NCI-H187 (cell line): ENCODE measurements at places on chromosomes 12 and 14.

DNA sequence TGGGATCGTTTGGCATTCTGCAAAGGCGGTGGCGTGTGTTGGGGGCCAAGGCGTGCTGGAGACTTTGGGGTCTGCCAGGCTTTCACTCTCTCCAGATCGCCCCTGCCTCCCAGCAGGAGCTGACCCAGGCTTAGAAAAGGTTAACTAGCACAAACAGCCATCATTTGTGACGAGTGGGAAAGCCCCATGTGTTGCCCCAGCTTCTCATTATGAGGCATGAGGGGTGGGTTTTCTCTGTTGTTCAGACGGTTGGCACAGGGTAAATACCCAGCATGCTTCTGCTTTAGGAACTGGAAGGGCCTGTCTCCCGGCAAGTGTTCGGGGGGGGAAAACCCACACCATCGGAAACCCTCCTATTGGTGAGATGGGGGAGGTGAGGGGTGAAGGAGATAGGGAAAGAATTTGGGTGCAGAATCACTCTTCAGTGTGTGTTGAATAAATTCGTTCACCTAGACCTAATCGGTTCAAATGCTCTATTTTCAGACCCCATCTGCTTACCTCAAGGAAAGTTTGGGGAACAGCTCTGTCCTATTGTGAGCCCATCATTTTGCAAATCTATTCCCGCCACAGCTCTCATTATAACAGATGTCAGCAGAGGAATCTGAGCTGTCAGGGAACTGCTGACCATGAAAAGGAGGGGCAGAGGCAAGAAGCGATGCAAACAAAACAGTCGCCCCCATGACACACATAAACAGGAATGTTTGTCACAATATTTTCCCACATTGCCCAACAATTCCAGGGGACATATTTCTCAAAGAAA is 34.7 kb upstream of the C12orf42 start:
- no peak for DNase-seq

GRCh38 chr14:32545506-32546210 is 216.6 kb downstream of the AKAP6 start:
- no peak for DNase-seq

DNA sequence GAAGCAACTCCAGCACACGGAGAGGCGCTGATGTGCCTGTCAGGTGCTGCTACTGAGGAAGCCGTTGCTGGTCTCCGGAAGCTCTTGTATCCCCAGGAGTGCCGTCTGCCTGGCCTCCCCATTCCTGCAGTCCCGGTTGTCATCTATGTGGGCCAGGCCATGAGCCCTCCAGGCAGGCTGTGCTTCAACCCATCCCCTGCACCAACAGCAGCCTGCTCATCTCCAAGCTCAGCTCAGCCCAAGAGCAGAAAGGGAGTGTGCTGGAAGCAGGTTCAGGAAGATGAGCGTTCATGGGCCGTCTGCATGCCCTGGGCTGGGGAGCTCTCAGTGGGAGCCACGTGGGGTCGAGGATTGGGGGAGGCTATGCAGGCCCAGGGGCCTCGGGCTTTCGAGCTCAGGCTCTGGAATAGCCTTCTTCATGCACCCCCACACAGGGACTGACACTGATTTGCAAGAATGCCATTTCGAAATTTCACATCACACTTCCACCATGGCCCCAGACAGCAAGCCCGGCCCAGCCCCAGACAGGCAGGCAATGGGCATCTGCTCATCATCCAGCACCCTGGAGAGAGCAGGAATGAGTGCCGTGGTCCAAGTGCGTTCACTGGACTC is 164.5 kb downstream of the KIF26A start:
- DNase-seq: no peak

DNA sequence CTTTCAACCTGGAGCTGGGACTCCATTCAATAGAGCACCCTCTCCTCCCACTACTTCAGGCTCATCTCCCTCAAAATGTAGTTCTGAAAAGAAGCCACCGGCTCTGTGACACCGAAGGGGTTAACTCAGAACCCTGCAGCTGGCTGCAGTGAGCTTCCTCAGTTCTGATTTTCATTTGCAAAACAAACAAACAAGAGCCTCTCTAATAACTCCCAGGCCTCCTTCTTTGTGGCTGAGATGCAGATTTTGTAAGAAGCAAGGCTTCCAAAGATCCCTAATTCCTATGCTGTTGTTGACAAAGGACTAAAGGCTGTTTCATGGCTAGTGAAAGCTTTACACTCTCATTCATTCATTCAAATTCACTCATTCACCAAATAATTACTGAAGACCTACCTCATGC is 333.4 kb upstream of the TBX3 start:
- no peak for DNase-seq

DNA sequence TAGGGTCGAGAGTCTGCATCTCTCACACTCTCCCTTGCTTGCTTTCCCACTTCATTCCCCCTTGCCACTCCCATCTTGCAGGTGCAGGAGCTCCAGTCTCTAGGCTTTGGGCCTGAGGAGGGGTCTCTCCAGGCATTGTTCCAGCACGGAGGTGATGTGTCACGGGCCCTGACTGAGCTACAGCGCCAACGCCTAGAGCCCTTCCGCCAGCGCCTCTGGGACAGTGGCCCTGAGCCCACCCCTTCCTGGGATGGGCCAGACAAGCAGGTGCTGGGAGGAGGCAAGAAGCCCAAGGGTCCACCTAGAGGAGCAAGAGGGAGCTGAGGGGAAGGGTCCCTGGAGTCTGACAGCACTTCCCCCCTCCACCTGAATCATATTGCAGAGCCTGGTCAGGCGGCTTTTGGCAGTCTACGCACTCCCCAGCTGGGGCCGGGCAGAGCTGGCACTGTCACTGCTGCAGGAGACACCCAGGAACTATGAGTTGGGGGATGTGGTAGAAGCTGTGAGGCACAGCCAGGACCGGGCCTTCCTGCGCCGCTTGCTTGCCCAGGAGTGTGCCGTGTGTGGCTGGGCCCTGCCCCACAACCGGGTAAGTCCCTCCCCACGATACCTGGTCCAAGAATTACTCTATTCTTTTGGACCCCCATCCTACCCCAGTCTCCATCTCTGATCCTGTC is 4.2 kb downstream of the RNF31 start:
- no peak for DNase-seq

DNA sequence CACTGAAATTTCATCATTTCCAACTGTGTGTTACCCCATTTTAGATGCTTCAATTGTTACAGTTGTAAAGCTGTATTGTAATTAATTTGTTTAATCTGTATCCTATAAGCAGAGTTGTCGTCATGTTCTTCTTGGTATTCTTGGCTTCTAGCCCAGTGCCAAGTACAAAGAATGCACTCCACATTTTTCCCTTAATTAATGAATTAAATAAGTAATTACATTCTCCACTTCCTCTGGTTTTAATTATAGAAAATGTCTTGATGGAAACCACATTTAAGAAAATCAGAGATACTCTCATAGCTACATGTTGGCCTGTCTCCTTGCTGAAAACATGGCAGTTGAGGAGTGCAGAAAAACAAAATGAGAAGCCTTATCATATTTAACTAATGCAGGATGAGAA is 746 bp downstream of the DNAI7 start:
- DNase-seq: no peak

GRCh38 chr14:74324931-74325361 is 22.2 kb upstream of the ABCD4 start:
- DNase-seq: no peak

DNA sequence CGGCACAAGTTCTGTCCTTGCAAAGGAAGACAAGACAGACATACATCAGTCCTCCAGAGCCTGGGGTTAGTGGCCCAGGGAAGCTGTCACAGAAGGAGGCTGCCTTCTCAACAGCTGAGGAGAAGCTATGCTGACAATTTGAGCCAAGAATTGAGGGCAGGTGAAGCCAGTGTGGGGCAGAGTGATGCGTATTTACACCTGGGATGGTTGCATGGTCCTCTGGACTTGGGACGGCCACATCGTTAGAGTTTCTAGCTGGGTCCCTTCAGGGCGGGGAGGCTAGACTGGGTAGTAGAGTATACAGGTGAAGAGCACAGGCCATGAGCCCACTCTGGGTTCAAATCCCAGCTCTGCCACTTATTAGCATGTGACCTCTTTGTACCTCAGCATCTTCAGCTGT is 16.5 kb downstream of the KRT85 start:
- no peak for DNase-seq

GRCh38 chr12:40819436-40820108 is 127.3 kb downstream of the CNTN1 start:
- peak; percentile 62 for DNase-seq

- no peak for DNase-seq
Observed at GRCh38 chr12:15834575-15834974, 45.4 kb upstream of the EPS8 start.

DNA sequence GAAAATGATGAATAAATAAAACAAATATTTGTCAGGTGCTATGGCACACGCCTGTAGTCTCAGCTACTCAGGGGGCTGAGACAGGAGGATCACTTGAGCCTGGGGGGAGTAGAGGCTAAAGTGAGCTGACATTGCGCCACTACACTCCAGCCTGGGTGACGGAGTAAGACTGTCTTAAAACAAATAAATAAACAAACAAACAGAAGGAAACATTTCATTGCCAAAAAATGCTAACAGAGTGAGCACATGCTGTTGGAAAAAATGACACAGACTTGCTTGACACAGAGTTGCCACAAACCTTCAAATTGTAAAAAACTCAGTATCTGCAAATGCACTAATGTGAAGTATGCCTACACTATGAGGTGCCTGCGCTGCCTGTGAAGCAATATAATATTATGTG is 50.8 kb upstream of the AP4S1 start:
- no peak for DNase-seq

DNA sequence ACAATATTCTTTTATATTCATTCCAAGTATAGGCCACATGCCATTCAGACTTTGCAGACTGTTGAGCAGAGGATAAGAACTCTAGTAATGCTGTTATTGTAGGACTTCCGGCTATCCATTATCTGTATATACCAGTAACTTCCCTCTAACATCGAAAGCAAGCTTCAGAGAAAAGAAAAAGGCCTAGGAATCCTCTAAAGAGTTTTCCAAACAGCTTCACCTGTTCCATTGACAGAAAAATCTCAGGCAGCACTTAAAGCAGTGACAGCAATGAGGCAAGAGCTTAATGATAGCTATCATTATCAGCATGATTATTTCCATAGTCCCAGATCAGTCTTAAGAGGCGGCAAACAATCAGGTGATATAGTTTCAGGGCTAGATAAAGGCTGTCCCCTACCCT is 1.8 kb downstream of the CPNE8 start:
- no peak for DNase-seq

GRCh38 chr12:32889011-32889760 is 7.4 kb downstream of the PKP2 start:
- no peak for DNase-seq

GRCh38 chr14:73785336-73785833 is 66.2 kb upstream of the PTGR2 start:
- DNase-seq: no peak

GRCh38 chr14:101945171-101945570 is 19.2 kb upstream of the DYNC1H1 start:
- DNase-seq: no peak

GRCh38 chr12:64992116-64992515 is 129.0 kb downstream of the WIF1 start:
- no peak for DNase-seq

DNA sequence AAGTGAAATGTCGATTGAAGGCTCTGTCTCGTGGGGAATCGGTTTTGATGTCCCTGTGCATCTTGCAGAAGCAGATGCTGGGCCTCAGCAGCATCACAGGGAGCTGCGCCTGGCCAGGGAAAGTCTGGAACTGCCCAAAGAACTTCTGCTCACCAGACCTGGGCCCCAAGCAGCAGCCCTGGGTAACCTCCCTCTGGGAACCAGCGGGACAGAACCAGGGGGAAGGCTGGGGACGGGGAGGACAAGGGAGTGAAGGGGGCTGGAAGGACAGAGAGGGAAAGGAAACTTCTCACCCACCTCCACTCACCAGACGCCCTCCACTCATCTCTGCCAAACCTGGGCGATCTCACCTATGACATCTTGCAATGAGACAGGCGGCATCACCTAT is 26.8 kb upstream of the C14orf180 start:
- no peak for DNase-seq

DNA sequence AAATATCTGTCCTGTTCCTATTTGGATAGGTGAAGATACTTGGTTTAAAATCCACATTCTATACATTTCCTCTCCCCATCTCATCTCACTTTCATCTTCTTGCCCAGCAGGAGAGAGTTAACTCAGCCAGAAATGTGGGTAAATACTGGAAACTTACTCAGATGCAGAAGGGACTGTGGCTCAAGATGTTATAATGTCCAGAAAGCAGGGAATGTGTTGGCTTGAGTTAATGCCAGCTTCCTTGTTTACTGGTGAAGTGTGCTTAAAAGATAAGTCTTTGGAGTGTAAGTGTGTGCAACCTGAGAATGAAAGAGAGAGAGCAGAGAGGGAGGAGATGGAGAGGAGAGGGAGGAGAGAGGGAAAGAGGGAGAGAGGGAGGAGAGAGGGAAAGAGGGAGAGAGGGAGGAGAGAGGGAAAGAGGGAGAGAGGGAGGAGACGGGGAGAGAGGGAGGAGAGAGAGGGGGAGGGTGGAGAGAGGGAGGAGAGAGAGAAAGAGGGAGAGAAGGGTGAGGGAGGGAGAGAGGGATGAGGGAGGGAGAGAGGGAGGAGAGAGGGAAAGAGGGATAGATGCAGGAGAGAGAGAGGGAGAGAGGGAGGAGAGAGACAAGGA is 22.0 kb upstream of the SNRPF start:
- no peak for DNase-seq

- DNase-seq: no peak
Observed at GRCh38 chr12:22412581-22412980, 78.1 kb upstream of the ST8SIA1 start.

DNA sequence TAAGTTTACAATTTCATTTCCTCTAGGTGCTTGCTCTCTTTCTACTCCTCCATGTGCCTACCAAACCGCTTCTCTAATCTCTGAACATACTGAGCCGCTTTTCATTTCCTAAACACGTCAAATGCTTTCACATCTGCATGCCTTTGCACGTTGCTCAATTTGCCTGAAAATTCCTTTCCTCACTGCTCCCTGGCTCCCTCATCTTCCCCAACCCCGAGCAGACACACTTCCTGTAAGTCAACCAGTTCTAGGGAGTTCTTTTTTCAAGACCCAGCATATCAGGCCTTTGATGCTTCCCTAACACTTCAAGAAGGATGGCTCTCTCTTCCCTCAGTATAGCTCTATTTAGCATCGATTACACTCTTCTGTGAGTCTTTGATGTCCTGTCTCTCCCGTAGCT is 50.3 kb downstream of the LMO3 start:
- DNase-seq: no peak

DNA sequence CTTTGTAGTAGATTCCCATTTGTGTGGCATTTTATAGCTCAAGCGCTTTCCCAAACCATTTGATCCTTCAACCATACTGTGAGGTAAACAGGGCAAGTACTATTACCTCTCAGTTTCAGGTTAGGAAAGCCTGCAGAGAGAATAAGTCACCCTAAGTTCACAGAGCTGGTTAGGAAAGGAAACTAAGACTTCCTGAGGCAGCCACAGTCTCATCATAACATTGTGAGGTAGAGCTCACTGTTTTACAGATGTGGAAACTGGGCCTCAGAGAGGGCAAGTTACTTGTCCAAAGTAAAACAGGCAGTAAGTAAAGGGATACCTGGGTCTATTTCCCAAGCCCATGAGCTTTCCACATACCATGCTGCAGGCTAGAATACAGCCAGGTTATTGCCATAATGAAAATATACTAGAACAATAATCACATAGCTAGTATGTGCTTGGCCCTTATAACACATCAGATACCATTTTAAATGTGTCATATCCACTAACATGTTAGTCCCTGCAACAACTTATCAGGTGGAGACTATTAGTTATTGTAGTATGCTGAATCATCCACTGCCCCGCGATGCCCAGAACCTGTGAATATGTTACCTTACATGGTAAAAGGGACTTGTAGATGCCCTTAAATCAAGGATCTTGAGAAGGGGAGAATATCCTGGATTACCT is 150.9 kb upstream of the GRIP1 start:
- no peak for DNase-seq
